ENCODE measurements at places on chromosomes 16 and 17.

- no peak for DNase-seq
These were observed 118.3 kb downstream of the BANP start for GRCh38 chr16:88069397-88070168.

GRCh38 chr17:62681061-62681938 is 53.8 kb downstream of the MRC2 start:
- no peak for DNase-seq

GRCh38 chr17:35559495-35560210 is 966 bp downstream of the SLFN14 start:
- DNase-seq, result no peak

DNA sequence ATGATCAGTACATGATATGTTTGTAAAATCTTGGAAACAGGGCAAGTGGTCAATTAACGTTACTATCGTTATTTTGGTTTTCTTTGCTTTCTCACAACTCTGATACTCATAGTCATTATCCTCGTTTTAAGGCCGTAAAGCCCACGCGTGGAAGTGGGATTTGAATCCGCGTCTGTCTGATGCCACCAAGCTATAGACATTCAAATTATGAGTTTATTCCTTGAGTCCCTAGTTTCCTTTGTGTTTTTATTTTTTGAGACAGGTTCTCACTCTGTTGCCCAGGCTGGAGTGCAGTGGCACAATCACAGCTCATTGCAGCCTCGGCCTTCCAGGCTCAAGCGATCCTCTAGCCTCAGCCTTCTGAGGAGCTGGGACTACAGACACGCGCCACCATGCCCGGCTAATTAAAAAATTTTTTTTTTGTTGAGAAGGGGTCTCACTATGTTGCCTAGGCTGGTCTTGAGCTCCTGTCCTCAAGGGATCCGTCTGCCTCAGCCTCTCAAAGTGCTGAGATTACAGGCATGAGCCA is 1.0 kb downstream of the DCTN5 start:
- no peak for DNase-seq

DNA sequence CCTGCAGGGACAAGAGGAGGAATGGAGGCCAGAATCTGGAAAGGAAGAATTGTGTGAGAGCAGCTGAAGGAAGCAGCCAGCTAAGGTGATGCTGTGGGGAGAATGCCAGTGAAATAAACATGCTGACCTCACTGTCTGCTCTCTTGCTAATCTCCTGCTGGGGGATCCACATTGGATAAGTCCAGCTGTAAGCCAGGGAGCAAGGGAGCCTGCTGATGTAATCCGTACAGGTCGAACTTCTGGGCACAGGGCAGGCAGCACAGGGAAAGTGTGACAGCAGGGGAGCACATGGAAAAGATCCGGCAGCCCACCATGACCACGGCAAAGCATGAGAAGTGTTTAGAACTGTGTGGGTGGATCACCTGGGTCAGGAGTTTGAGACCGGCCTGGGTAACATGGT is 7.5 kb upstream of the XPO6 start:
- no peak for DNase-seq

DNA sequence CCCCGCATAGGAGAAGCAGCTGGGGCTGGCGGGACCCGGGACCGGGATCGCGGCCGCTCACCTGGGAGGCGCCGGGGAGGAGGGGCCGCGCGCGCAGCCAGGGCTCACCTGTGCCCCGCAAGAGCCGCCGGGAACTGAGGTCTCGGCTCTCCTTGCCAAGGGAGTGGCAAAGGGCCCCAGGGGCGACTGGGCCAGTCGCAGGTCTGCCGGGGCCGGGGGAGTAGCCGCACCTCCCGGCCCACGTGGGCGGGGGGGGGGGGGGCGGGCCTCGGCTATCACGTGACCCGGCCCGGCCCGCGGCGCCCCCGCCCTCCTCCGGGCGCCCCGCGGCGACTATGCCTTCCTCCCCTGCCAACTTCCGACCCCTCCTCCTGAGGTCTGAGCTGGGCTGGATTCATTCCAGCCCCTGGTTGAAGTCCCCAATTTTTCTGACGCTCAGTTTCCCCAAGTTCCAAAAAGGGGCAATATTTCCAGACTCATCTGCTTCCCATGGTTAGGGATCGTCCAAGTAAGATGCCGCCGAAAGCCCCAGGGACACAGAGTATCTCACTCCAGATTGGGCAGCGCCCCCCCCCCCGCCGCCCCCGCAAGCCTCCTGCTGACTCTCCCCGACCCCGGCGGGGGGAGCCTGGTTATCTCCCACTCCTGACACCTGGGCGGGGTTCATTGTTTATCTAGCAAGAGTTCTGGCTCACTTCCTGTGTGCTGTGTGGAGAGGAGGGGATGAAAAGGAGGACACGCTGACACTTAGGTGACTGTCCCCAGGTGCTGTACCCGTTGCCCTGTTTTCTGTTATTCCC is at the start of gene TMC6:
Gene TMC6 (minus strand): TSS at position 205 of the 800 bp plus-strand sequence. CDS start 1,923 bp downstream, outside the sequence.
- no peak for DNase-seq

- DNase-seq, result no peak
These were observed 29.2 kb downstream of the TMC5 start for GRCh38 chr16:19446886-19447285.

DNA sequence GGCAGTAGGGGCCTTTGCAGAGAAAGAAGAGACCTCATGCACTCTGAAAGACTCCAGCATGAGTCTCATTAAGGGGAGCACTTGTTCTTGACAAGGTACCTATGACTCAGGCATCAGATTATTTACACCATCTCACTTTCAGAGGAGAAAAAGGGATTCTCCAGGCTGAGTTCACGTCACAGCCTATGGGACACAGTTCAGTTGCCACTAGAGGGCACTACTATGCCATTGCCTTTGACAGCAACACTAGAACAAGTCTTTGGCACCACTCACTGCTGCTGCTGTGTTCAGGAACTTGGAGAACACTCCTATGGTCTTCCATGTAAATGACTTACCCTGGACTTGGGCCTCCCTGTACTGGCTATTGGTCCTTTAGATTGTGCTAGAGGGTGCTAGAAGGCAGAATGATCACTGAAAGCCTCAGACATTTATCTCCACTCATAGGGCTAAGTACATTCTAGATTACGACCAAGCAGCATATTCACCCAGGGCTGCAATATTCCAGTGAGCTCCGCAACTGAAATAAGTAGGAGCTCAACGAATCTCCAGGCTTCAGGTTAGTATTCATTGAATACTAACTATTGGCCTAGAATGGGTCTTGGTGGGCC is 225.1 kb upstream of the CA10 start:
- DNase-seq, result no peak

DNA sequence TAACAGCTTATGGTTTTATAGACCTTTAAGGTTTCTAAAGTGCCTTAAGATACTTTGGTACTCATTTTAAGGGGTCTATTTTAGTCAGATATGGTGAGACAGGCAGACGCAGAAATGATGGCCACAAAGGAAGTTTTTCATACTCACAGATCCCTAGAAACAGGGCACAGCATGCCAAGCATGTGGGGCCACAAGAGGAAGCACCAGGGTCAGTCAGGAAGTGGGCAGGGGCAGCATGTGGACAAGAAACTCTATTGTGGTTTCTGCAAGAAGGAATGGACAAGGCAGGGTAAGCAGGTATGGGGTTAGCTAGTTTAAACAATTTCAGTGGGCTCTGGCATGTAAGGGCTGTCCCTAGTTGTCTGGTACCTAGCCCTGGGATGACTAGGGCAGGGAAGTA is 8.5 kb downstream of the EFCAB3 start:
- DNase-seq, result no peak

DNA sequence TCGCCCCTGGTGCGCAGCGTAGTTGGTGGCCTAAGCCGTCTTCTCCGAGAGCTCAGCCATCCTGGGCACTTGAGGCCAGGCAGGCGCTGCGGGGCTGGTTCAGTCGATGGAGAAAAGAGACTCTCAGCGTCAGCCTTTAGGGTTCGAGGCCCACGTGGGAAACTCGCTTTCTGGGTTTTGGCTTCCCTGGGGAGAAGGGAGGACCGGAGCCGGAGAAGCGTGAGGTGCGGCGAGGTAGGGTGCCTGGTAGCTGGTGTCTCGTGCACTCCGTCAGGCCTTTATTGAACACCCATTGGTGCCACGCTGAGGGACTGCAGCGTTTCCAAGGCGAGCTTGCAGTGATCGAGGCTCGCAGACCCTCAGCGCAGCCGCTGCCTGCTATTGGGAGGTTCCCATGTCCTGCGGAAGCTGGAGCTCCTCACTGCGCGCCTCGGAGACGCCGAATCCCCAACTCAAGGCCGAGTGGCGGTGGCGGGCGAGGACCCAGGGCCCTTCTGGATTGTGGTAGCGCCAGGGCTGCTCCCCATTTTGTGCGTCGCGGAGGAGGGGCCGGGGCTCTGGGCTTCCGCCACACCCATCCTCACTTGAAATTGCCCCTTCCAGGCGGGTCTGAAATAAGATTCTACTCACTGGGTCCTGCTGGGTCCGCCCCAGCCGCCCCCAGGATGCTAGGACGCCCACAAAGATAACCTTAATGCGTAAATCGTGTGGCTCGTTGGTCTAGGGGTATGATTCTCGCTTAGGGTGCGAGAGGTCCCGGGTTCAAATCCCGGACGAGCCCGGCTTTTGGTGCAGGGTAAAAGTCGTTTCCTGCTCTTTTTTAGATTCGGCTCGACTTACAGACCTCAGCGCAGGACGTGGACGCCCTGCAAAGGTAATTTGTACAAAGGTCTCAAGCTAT is 1.2 kb downstream of the OR1F1 start:
- no peak for DNase-seq

DNA sequence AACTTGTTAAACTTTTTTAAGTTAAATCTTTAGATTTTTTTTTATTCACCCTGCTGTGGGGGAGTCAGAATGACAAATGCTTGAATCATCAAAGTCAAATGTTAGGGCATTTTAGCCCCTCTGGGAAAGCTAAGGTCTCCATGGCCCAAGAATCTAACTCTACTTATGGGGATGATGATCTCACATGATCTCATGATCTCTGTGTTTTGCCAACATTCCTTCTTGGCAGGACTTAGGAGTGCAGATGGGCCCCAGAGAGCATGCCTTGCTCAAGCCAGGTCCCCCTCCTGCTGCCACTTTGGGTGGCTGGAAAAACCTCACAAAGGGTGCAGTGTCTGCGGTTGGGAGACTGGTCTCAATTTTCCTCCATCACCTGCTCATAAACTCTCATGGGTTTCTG is 108.6 kb downstream of the PRKCB start:
- DNase-seq, result no peak
